ENCODE measurements at places on chromosomes 5 and 9.

DNA sequence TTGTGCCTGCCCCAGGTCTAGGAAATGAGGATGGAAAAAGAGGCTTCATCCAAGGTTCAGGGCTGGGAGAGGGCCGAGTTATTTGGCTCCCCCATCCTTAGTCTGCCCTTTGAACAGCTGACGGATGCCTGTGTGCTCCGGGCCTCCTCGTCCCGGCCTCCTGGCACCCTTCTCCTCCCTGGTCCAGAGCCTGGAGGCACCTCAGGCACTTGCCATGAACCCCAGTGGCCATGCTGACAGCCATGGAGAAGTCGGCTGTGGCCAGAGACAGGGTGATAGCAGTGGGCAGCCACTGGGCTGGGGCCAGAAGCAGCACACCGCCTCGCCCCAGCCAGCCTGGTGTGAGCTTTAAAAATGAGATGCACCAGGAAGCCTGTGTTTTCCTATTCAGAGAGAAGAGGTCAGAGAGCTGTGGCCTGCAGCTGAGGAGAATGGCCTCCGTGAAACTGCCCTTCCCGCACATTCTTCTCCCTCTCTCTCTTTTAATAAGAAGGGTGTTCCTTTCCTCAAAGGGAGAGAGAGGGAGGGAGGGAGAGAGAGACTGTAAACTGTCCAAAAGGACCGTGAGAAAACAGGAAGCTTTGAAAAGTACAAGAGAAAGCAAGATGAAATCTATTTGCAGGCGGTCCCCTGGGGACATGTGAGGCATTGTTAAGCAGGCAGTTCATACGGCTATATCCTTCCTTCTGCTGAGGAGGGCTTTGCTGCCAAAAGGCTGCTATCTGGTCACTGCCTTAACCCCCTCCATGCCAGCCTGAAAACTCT is 55.3 kb downstream of the ZNF366 start:
- peak; percentile 5 for DNase-seq

DNA sequence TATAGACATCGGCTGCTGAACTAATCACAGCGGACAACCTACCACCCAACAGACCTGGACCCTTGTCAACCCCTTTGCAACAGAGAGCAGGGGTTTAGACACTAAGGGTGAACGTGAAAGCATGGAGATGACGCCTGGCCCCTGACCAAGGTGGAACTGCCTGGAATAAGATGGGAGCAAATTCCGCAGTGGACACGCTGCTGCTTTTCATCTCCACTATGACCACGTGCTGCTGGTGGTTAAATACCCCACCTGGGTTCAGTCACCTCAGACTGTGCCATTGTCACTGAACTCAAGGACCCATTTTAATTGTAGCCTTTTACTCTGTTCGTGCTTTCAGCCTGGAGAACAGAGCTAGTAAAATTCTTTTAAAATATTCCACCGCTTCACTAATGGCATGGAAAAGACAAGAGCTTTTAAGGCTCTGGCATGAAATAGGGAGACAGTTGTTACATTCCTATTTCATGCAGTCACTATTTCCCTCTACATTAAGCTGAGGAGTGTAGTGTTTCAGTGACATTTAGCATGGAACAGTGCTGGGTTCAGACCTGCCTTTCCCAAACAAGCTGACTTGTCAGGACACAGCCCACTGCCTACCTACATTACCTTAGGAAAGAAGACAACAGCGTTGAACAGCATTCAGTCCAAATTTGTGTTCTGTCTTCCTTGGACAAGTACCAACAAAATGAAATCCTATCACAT is 96.8 kb downstream of the ANKRD18B start:
- no peak for DNase-seq

- no peak for DNase-seq
These were observed 999 bp upstream of the HNRNPA0 start for GRCh38 chr5:137754961-137755762.

DNA sequence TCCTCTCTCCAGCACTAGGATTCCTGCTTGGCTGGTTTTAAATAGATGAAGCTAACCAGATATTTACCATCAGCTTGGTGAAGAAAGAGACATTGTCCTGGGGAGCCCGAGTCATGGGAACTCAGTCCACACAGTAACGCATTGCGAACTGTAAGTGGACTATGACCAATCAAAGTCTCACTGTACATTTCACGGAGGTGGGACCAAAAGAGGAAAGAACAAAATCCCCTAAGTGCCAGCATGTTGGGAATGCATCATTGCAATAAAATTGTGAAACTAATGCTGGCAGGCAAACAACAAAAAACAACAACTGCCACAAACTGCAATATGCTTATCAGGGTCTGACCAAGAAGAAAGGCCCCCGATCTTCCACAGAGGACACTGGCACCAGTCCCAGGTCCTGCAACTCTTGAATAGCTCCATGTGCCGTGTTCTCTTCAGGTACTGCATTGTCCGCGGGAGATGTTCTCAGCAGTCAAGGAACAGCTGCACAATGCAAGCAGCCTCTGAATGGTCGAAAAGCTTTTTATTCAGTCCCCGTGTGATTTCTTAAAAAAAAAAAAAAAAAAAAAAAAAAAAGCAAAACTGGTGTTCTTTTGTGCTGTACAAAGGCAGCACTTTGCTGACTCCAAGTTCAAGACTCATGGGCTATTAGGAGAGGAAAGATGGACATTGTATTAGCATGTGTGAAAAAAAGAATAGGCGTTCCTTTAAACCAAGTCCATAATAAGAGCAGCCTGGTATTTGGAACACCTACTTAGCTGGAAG is 38.1 kb downstream of the SEMA6A start:
- DNase-seq: no peak

DNA sequence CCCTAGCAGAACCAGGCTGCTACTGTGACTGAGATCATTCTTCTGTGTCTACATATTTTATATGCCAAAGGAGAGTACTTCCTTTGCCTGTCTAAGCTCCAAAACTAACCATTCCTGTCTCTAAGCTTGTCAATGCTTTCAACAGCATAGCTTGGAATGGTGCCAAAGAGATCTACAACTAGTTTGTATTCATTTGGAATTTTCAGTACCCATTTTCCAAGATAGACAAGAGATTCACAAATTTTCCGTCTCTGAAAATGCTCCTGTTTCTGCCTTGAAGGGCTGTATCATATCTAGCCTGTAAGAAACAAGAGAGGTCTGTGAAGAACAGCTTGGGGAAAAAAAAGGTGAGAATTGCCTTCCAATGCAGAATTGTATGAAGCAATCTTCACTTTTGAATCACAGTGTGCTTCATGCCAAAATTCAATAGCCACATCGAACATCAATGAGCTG is 334.4 kb upstream of the ACTBL2 start:
- DNase-seq: no peak

GRCh38 chr9:80383331-80383730 is 811.6 kb downstream of the TLE4 start:
- DNase-seq: no peak

DNA sequence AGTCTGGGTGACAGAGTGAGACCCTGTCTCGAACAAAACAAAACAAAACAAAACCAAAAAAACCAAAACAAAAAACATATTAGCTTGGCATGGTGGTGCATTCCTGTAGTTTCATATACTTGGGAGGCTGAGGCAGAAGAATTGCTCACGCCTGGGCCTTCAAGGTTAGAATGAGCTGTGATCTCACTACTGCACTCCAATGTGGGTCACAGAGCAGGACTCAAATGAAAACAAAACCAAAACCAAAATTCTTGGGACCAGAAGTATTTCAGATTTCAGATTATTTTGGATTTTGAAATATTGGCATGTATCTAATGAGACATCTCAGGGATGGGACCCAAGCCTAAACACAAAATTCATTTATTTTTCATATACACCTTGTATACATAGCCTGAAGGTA is 80.2 kb downstream of the TMC1 start:
- no peak for DNase-seq

GRCh38 chr9:28538132-28538531 is 964.9 kb upstream of the C9orf72 start:
- no peak for DNase-seq

GRCh38 chr5:136222580-136223235 is 29.7 kb upstream of the SMIM32 start:
- no peak for DNase-seq

DNA sequence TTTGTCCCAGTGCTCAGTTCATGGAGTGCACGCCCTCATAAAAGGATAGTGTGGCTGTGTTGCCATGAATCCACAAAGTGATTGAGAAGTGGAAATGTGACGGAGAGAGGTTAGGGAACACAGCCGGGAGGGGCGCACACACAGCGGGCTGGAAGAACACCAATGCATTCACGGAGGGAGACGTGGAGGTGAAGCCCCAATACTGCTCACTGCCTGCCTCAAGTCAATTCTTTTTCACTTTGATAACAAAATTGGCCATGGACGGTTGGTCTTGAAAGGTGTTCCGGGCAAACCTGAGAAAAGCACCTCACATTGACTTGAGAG is 424.1 kb downstream of the MED10 start:
- DNase-seq: no peak

GRCh38 chr9:121987314-121987713 is 105.8 kb downstream of the TTLL11 start:
- no peak for DNase-seq

DNA sequence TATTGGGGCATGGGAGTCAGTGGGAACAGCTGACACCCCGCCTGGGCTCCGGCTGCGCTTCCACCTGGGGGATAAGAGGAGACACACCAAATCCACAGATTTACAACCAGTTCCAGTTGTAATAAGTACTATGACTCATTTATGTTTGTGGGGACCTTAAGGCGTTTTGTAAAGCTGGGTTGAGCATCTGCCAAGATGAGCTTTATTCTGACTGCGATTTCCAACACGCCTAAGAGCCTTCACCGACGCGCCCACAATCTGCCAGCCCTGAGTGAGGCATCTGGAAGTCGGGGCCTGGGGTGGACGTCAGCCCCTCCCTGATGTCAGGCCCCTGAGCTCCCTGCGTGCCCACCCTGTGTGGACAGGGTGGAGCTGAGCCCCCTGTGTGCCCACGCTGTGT is 14.3 kb upstream of the LHX3 start:
- no peak for DNase-seq

DNA sequence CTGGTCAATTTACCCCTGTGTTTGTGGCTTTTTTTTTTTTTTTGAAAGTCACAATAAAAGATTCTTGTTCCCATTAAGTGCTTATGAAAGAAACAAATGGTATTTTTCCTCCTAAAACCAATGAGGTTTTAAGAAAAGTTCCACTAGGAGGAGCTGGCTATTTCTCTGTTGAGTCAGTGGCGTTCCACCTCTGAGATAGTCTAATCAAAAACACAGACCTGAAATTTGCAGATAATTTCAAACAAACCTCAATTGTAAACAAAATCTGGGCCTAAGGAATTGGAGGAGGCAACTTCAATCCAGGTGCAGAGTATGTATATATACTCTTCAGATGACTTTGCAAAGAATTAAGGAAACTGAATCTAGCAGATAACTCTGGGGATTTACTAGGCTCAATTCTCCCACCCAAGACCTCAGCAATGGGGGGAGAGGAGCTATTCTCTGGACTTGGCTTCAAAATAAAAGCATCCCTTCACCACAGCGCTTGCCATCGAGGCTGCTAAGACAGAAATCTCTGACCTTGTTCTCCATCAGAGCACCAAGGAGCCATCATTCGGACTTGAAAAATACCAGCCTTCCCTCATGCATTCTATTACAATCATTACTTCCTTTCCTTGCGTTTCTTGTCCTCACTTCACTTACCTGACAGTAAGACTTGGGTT is 52.4 kb downstream of the FANCC start:
- no peak for DNase-seq

GRCh38 chr9:114050646-114051045 is 27.5 kb downstream of the AMBP start:
- no peak for DNase-seq

DNA sequence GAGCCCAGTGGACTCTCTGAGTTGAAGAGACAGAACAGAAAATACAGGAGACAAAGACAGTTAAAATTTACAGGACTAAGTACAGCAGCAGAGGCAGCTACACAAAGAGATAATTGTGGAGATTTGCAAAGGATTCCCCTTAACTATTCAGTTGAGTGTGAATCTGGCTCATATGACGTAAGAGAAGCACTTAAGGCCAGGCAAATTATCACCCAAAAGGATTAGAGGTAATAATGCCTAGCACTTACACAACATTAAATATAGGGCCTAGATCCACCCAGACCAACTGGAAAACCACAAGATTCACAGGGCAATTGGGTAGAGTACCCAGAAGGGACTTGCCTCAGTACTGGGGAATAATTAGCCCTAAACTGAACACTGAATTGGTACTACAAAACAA is 41.3 kb downstream of the ADAMTS6 start:
- peak; percentile 57 for DNase-seq
